Large intestine (tissue), 12 donors: ENCODE measurements at places on chromosomes 2 and 18.

DNA sequence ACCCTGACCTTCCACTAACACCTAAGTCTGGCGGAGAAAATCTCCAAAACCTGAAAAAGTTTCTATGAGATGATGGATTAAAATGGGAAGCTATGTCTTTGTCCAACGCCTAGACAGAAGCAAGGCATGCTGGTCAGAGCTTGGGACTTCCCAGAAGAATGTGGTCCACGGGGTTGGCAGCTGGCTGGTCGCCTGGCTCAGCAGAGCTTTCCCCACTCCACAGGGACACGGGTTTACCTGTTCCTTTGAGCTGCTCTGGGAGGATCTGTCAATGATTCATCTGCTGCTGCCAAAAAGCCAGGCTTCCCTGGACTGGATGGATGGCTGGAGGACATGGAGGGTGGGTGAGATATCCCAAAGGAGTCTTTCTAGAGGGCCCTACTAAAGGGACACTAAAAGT, 10.8 kb downstream of the MBOAT2 start:
- no peaks in the 10 kb centered on the region for H3K36me3 ChIP-seq
- no peaks in the 10 kb centered on the region for H3K4me1 ChIP-seq
- no peak for DNase-seq
- no peak overlapping the region for H3K4me3 ChIP-seq

DNA sequence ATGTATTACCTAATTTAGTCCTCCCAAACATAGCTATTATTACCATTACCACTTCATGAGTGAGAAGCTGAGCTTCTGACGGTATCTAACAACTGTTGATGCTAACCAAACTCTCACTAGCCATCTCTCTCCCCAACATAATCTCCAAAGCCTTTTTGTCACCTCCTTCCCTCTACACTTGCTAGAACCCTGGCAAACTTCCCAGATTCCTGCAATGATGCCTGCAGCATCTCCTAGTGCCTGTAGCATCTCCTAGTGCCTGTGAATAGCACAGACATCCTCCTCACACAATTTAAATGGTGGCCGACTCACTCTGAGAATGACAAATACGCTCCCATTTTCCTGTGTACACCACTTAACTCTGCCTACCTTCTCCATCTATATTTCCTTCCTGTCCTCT, 126.7 kb downstream of the STK39 start:
- no peaks in the 10 kb centered on the region for H3K4me1 ChIP-seq
- no peak overlapping the region for H3K27ac ChIP-seq
- H3K4me3 ChIP-seq: no peak overlapping the region

- H3K36me3 ChIP-seq: peaks cover 63% of the 10 kb centered on the region
- no peak for DNase-seq
- no peaks in the 10 kb centered on the region for H3K4me1 ChIP-seq
- H3K4me3 ChIP-seq: no peak overlapping the region
Measured at GRCh38 chr2:239979243-239980023, 45.7 kb downstream of the NDUFA10 start.

DNA sequence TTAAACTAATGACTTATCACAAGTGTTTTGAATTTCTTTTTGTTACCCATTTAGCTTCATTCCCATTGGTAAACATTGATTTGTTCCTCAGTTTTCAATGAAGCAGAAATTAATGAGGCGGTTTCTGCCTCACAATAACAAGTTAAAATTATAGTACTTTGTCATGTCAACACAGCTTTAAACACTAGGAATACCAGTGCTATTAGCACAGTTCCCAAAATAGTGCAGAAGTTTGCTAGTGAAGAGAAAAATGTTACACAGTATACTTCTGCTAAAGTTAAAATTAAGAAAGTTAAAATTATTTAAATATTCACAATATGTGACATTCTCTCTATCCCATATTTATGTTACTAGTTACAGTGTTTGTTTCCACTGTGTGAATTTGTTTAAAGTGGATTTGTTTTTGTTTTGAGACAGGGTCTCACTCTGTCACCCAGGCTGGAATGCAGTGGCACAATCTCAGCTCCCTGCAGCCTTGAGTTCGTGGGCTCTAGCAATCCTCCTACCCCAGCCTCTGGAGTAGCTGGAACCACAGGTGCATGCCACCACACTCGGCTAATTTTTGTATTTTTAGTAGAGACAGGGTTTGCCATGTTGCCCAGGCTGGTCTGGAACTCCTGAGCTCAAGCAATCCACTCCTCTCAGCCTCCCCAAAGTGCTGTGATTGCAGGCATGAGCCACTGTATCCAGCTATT, 3.8 kb upstream of the CHN1 start:
- DNase-seq: peak; percentile 6
- H3K27ac ChIP-seq: no peak overlapping the region
- H3K4me1 ChIP-seq: no peaks in the 10 kb centered on the region
- H3K27me3 ChIP-seq: peaks cover 37% of the 10 kb centered on the region
- no peak overlapping the region for H3K4me3 ChIP-seq

GRCh38 chr2:158730621-158731140, 64.4 kb upstream of the DAPL1 start:
- H3K4me1 ChIP-seq: peaks cover 3% of the 10 kb centered on the region
- H3K36me3 ChIP-seq: no peaks in the 10 kb centered on the region
- no peaks in the 10 kb centered on the region for H3K27me3 ChIP-seq
- no peak overlapping the region for H3K4me3 ChIP-seq
- H3K27ac ChIP-seq: no peak overlapping the region

- DNase-seq: no peak
- H3K4me3 ChIP-seq: no peak overlapping the region
- no peaks in the 10 kb centered on the region for H3K36me3 ChIP-seq
- H3K27me3 ChIP-seq: no peaks in the 10 kb centered on the region
- H3K4me1 ChIP-seq: no peaks in the 10 kb centered on the region
- H3K27ac ChIP-seq: no peak overlapping the region
Measured at GRCh38 chr2:62010632-62011256, 105.3 kb downstream of the COMMD1 start.

DNA sequence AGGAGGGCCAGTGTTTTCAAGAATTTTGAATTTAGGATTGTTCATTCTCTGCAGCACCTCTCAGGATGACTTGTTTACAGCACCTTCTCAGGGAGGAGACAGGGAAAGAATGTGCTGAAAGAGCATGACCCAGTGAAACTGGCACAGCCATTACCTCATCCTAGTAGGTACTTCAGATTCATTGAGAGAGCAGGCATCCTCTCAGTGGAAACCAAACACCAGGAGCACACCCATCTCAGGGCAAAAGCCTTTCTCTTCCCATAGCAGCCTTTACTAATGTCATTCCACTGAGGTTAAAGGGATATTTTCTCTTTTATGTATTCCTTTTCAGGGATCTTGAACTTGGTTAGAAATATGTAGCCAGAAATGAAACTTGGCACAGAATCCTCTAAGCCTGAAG, 2.6 kb downstream of the MAP2 start:
- H3K36me3 ChIP-seq: no peaks in the 10 kb centered on the region
- no peak for DNase-seq
- H3K27ac ChIP-seq: no peak overlapping the region

GRCh38 chr2:109700680-109701274, 86.6 kb downstream of the SOWAHC start:
- no peaks in the 10 kb centered on the region for H3K27me3 ChIP-seq
- no peaks in the 10 kb centered on the region for H3K36me3 ChIP-seq
- DNase-seq: no peak
- H3K4me3 ChIP-seq: no peak overlapping the region
- peaks cover 41% of the 10 kb centered on the region for H3K4me1 ChIP-seq

- DNase-seq: no peak
- no peaks in the 10 kb centered on the region for H3K4me1 ChIP-seq
- H3K36me3 ChIP-seq: no peaks in the 10 kb centered on the region
Measured at GRCh38 chr2:40471866-40472265, 20.0 kb upstream of the SLC8A1 start.

GRCh38 chr2:75597949-75598348, 37.2 kb upstream of the EVA1A start:
- no peak overlapping the region for H3K4me3 ChIP-seq
- no peak for DNase-seq
- no peak overlapping the region for H3K27ac ChIP-seq
- no peaks in the 10 kb centered on the region for H3K27me3 ChIP-seq
- no peaks in the 10 kb centered on the region for H3K36me3 ChIP-seq
- H3K4me1 ChIP-seq: peaks cover 22% of the 10 kb centered on the region

DNA sequence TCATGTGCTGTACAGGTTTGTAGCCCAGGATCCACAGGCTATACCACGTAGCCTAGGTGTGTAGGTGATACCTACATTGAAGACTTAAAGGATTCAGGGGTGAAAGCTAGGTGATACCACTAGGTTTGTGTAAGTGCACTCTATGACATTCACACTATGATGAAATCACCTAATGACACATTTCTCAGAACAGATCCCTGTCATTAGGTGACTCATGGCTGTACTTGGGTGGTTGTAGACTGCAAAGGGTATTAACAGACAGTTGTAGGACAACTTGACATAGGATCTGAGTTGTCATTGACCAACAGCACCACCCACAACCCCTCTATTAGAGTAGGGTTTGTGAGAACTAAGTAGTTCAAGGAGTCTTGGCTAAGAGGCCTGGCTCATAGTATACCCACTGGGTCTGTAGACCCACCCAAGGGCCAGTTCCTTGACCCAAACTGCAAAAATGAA, 27.7 kb upstream of the SMCHD1 start:
- no peaks in the 10 kb centered on the region for H3K27me3 ChIP-seq
- peak overlapping the region; percentile 31 for H3K27ac ChIP-seq
- no peaks in the 10 kb centered on the region for H3K36me3 ChIP-seq
- H3K4me1 ChIP-seq: peaks cover 12% of the 10 kb centered on the region

DNA sequence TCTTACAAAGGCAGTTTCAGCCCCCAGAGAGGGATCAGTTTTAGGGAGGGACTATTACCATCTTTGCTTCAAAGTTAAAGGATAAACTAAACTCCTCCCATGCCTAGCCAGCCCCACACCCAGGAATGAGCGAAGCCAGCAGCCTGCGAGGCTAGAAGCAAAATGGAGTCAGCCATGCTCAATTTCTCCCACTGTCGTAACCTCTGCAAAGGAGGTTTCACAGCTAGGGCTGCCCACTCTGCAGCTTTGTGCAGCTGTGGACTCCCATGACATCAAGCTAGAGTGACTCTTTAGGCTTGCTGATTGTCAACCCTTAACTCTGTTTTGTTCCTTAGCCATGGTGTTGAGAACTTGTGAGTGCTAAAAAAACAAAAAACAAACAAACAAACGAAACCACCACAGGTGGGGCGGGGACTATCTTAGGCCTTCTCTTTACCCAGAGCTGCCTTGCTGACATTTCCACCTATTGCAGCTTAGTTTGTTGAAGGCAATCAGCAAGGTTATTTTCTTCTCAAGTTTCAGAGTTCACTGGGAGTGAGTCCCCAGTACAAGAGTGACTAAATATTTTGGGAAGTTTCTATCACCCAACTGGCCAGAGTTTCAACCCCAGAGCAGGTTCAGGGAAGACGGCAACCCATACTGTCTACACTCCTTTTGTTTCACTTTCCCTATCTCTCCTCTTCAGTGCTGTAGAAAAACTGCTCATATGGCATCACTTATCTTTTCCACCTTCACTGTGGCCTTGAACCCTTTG, 592.1 kb downstream of the XIRP2 start:
- no peak for DNase-seq
- H3K4me3 ChIP-seq: no peak overlapping the region
- no peaks in the 10 kb centered on the region for H3K27me3 ChIP-seq
- H3K27ac ChIP-seq: no peak overlapping the region
- no peaks in the 10 kb centered on the region for H3K36me3 ChIP-seq

DNA sequence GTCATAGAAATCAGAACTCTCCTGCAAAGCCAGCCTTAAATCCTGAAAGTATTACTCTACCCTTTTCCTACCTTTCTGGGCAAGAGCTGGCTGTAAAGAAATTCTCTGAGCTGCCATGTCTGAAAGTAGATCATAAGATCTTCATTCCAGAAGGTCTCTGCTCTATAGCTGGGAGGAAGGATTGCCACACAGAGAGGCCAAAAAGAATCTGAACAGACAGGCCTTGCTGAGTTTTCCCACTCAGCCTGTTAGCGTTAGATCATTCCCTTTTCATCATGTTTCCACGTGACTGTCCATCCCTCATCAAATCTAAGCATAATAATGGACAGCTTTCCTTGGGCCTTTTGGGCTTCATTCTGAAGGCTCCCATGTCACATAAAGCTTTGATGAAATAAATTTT, 43.2 kb upstream of the FHL2 start:
- no peaks in the 10 kb centered on the region for H3K36me3 ChIP-seq
- no peak for DNase-seq
- no peak overlapping the region for H3K27ac ChIP-seq
- peaks cover 29% of the 10 kb centered on the region for H3K4me1 ChIP-seq
- no peak overlapping the region for H3K4me3 ChIP-seq
- no peaks in the 10 kb centered on the region for H3K27me3 ChIP-seq

DNA sequence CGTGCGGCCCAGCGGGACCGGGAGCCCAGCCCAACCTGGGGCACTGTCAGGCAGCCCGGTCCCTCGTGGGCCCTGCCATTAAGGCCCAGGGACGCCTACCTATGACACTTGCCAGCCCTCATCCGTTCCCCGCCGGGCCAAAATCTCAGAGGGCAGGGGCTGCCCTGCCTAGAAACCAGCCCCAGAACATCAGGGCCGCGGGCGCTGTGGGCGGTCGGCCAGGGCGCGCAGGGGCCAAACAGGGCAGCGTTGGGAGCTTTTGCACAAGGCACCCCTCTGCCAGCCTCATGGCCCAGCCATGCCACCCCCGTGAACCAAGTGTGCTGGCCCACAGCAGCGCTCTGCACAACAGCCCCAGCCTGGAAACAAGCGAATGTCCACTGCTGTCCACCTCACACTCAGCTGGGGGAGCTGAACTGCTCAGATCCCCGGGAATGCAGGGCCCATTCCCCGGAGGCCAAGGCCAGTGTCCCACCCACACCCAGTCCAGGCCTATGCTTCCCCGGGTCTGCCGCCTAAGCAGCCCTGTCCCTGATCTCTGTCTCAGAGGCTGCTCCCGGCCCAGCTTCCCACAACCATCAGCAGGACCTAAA, 3.5 kb upstream of the NEURL3 start:
- no peak for DNase-seq
- no peaks in the 10 kb centered on the region for H3K36me3 ChIP-seq
- peaks cover 39% of the 10 kb centered on the region for H3K4me1 ChIP-seq
- no peaks in the 10 kb centered on the region for H3K27me3 ChIP-seq
- no peak overlapping the region for H3K27ac ChIP-seq
- no peak overlapping the region for H3K4me3 ChIP-seq

- DNase-seq: no peak
- H3K36me3 ChIP-seq: no peaks in the 10 kb centered on the region
- H3K27me3 ChIP-seq: no peaks in the 10 kb centered on the region
- H3K4me1 ChIP-seq: no peaks in the 10 kb centered on the region
- no peak overlapping the region for H3K4me3 ChIP-seq
Measured at GRCh38 chr2:62208074-62208757, 12.3 kb downstream of the B3GNT2 start.

- H3K4me1 ChIP-seq: no peaks in the 10 kb centered on the region
- no peak overlapping the region for H3K4me3 ChIP-seq
- H3K27me3 ChIP-seq: no peaks in the 10 kb centered on the region
- no peak for DNase-seq
- no peak overlapping the region for H3K27ac ChIP-seq
Measured at GRCh38 chr2:195450552-195451113, 206.4 kb upstream of the SLC39A10 start.

DNA sequence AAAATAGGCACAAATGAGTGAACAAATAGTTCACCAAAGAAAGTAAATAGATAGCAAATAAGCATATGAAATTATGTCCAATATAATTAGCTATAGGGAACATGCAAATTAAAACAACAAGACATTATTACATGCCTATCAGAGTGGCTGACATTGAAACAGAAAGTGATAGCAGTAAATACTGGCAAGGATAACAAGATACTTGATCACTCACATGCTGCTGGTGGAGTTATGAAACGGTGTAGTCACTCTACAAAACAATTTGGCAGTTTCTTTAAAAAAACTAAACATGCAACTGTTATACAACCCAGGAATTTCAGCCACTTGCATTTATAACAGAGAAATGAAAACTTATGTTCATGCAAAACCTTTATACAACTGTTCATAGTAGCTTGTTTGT, 439.2 kb upstream of the ACVR2A start:
- no peaks in the 10 kb centered on the region for H3K4me1 ChIP-seq
- H3K4me3 ChIP-seq: no peak overlapping the region
- no peaks in the 10 kb centered on the region for H3K36me3 ChIP-seq
- no peaks in the 10 kb centered on the region for H3K27me3 ChIP-seq
- no peak overlapping the region for H3K27ac ChIP-seq
